ENCODE measurements at places on chromosomes 2 and 18.

GRCh38 chr2:168192839-168193616 is 54.4 kb downstream of the STK39 start:
- no peak for DNase-seq

- no peak for DNase-seq
Measured at GRCh38 chr2:216478791-216479190, 19.9 kb upstream of the RPL37A start.

GRCh38 chr2:148021059-148021861 is at the start of gene MBD5:
MBD5 (plus strand) TSS chr2:148021091.
- DNase-seq: peak; percentile 41

GRCh38 chr18:11807233-11807632 is 44.0 kb upstream of the CHMP1B start:
- no peak for DNase-seq
